ENCODE measurements at places on chromosomes 5 and 9. TPM values are rescaled to one million over a fixed set of nuclear protein-coding genes. Genes with fewer than 3 reads are reported as not detected.

GRCh38 chr9:137116027-137116507 lies 1.5 kb upstream of the DPP7 start:
- no peak for DNase-seq

The WNK2 gene
- 8.5 TPM for total RNA-seq

The NFIB gene
- 89.2 TPM for total RNA-seq

DNA sequence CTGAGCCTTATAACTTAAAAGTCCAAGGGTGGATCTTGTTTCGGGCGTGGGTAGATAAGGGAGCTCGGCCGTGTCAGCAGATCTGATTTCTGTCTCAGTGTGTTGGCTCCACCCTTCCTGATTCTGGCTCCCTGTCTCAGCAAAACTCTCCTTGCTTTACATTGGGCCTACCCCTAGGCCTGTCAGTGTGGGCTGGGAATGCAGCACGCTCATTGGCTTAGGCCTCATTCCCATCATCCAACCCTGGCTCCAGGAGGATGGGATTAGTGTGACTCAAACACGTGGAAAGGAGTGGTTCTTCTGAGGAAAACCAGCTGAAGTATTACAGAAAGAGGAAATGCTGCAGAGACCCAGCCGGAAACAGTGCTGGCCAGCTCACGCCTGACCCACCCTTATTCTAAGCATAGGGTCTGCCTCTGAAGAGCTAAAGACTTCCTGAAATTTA lies 59.9 kb downstream of the ZFAND5 start:
- peak; percentile 90 for DNase-seq

DNA sequence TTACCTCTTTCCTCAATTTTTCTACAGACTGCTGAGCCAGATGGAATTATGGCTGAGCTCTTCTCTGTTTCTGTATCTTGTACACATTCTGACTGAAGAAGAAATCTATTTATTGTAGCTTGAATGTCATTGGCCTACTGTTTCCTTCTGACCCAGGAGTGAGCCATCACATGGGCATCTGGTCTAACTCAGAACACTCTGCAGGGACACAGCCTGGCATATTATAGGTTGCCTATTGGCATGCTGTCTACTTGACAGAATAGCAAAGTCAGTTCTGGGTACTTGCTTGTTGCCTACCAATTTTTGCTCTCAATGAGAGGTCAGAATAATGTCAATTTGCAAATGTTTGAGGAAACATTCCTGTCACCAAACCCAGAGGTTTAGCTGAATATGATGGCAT lies 7.3 kb downstream of the PCDHAC2 start:
- no peak for DNase-seq

- no peak for DNase-seq
Measured at GRCh38 chr9:95017661-95018060, 291.2 kb downstream of the AOPEP start.

DNA sequence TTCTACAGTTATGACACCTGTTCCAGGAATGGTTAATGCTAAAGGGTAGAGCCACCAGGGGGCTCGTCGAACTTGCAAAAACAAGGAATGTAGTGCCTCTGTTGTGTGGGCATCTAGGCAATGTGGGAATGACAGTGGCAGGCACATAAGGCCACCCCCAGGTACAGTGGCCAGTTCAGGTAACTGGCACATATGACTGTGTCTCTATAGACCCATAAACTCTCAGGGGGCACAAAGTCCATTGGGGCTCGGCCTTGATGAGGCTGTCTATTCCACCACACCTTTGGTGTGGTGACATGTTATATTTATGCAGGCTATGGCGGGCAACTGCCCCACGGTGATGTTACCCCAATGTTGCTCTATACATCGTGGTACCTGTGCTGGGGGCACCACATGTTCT lies 59.6 kb upstream of the FAM120A start:
- no peak for DNase-seq

The PCDHA1 gene
- total RNA-seq = not detected

DNA sequence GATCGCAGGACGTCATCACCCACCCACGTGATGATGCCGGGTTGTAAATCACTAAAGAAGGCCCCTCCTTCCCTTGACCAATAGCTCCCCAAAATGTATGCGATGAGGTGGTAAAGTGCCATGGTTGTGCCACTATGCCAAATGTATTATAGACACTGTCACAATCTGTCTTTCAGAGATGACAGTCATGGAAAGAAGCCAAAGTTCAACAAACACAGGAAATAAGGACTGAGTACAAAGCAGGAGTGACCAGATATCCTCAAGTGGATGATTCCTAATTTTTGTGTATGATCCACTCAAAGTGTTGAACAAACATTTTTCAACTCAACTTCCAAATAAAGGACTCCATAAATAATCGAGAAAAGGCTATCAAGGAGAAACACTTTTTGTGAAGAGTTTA lies 12.5 kb downstream of the GLIS3 start:
- DNase-seq = no peak

DNA sequence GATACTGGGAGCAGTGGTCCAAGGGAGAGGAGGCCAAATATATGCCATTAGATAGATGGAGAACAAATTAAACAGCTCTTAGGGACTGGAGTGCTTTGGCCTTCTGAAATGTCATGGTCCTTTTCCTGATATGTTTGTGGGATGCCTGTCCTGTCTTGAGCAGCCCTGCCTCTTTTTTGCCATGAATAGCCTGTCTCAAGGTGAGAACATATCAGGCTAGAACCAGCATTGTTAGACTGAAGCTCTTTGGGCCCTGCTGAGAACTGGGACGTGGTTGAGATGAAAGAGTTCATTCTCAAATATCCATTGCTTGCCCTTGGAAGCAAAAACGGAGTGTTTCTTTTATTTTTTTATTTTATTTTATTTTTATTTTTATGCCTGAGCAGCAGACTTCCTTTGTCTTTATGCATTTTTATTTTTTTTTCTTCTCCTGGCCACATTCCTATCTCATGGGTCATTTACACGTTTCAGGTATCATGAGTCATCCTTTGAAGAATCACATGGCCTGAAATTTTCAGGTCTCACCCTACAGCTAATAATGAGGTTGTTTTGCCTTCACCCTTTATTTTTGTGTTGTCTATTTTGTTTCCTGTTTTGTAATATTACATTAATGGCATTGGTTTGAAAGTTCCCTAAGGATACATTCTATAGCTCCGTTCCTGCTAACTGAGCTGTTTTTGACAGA lies 371.4 kb downstream of the PSAT1 start:
- no peak for DNase-seq

DNA sequence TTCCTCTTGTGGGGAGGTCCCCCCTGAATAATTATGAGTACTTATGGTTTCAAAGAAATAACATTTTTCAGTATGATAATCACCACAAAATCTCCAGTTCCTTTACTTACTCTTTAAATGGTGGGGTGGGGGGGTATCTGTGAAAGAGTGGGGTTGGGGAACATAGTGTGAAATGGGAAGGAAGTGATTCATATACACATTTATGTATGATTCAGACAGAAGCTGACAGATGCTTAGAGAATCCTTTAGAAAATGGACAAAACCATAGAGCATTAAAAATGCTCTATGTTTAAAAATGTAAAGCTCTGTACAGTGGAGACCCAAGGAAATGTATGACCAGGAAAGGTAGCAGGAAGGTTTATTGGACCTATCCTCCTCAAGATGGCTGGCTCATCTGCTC lies 267.5 kb upstream of the GRIA1 start:
- no peak for DNase-seq

DNA sequence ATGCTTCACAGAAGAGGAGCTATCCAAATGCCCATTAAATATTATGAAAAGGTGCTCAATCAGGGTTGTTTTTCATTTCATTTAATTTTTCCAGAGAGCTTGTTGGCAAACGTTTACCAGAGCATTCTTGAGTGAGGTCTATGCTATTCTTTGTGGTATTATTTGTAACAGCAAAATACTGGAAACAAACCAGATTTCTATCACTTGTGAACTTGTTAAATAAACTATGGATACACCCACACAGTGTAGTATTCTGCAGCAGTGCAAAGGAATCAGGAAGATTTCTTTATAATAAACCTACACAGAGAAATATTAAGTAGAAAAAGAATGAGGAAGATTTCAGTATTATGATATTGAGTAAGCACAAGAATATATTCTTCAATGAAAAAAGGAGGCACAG lies 15.0 kb upstream of the SLC1A1 start:
- DNase-seq = no peak

- DNase-seq = no peak
Measured at GRCh38 chr5:37640088-37640487, 199.8 kb downstream of the GDNF start.

Data from lung (tissue), 17 donors.